Fibroblast of skin of right biceps (primary cell): ENCODE measurements at places on chromosomes 6 and 20.
A peak's percentile ranks its signal among the peaks of the same experiment; 100 is the strongest.

DNA sequence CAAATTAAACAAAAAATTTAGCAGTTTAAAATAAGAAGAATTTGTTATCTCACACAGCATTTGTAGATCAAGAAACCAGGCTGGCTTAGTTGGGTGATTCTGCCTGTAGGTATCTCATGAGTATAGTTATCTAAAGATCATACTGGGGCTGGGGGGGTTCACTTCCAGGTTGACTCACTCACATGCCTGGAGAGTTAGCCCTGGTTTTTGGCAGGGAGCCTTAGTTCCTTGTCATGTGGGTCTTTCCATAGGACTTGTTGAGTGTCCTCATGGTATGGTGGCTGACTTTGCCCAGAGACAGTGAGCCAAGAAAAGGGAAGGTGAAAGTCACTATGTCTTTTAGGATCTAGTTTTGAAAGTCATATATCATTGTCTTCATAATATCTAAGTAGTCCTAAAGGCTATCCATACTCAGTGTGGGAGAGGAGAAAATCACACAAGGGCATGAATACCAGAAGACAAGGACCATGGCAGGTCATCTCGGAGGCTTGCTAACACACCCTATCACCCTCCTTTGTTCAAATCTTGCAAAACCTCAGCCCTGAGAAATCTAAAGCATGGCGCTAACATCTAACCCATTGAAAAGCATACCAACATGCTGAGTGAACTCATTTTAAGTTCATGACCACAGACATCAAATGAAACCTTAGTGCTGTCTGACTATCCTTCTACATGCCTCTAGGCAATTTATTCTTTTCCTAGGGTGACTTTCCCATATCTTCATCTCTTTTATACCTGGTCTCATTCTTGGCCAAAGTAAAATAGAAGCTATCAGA, 39.2 kb downstream of the CYP24A1 start:
- DNase-seq: peak; percentile 97

GRCh38 chr6:706819-707381, 14.0 kb upstream of the EXOC2 start:
- DNase-seq: no peak

DNA sequence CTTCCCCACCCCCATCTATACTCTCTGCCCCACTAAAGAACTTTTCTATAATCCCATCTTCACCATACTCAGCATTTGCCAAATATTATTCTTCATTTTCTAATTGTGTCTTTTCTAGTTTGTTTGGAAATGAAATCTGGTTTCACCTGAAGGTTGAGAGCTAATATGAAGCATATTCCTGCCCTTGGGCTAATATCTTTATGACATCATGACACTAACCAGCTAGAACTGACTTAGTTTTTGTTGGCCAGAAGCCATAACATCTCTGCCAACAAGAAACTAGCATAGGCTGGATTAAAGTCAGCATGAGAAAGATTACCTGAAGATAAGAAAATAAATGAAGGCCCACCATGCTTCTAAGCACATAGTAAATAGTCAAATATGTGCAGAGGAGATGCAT, 16.7 kb downstream of the UNC5CL start:
- DNase-seq: peak; percentile 16

DNA sequence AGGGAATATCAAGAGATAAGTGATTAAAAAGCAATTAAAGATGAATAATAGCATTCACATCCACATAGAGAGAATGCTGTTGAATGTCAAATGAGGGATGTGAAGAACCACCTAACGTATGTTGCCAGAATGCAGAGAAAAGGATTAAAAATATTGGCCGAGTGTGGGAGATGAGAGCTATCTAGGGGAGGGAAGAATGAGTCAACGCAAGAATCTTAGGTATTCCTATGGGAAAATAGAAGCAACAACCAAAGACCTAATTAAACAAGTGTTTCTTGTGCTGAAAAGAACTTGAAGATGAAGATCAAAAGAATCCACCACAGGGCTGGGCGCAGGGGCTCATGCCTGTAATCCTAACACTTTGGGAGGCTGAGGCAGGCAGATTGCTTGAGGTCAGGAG, 12.2 kb upstream of the RSPH3 start:
- peak; percentile 40 for DNase-seq

DNA sequence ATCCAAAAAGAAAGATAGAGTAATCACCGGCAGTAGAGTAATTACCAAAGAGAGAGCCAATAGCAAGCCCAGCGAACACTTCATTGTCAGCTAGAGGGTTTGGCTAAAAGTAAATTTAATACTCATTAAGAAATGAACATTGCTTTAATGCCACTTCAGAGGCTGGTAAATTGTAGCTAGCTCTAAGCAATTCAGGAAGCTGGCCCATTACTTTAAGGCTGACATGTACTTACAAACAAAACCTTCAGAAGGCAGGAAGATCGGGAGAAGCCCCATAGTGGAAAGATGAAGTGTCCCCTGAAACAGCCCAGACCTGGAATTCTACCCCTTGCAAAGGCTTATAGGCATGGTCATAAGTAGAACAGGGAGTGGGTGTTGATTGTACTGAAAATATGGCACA, 396.6 kb upstream of the ID4 start:
- DNase-seq: no peak

GRCh38 chr6:162533009-162533400, 194.6 kb downstream of the PRKN start:
- DNase-seq: no peak

GRCh38 chr6:37160922-37161778, 8.8 kb upstream of the PIM1 start:
- peak; percentile 67 for DNase-seq

- peak; percentile 53 for DNase-seq
Observed at GRCh38 chr20:47682028-47682783, 103.1 kb downstream of the SULF2 start.

- no peak for DNase-seq
Observed at GRCh38 chr6:149493761-149494320, 9.0 kb upstream of the ZC3H12D start.

DNA sequence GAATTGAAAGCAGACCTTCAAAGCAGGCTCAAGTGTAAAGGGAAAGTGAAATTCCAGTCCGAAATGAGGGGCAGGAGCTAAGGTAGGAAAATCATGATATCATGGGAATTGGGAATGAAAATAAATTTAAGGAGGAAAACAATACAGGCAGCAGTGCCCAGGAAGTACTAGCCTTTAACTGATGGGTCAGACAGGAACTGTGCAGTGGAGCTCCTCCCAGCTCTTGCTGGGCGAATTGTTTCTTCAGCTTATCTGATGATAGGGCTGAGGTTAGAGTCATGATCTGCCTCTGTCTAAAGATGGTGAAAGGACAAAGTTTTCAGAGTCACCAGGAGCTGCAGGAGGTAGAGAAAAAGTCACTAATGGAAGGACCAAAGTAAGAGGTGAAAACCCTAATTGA, 457.9 kb upstream of the PTCHD4 start:
- no peak for DNase-seq

- no peak for DNase-seq
Observed at GRCh38 chr6:157717340-157717748, 105.7 kb upstream of the SNX9 start.

- DNase-seq: peak; percentile 48
Observed at GRCh38 chr6:119614138-119614537, 264.6 kb upstream of the MAN1A1 start.

GRCh38 chr20:43388268-43389002, 69.3 kb upstream of the SRSF6 start:
- DNase-seq: peak; percentile 74

- no peak for DNase-seq
Observed at GRCh38 chr20:51159303-51159702, 136.4 kb upstream of the KCNG1 start.

GRCh38 chr6:109326351-109326750, 55.9 kb downstream of the CD164 start:
- no peak for DNase-seq

- no peak for DNase-seq
Observed at GRCh38 chr6:39543950-39544349, 181.3 kb downstream of the KIF6 start.

GRCh38 chr6:2652611-2653010, 98.1 kb downstream of the MYLK4 start:
- DNase-seq: no peak

DNA sequence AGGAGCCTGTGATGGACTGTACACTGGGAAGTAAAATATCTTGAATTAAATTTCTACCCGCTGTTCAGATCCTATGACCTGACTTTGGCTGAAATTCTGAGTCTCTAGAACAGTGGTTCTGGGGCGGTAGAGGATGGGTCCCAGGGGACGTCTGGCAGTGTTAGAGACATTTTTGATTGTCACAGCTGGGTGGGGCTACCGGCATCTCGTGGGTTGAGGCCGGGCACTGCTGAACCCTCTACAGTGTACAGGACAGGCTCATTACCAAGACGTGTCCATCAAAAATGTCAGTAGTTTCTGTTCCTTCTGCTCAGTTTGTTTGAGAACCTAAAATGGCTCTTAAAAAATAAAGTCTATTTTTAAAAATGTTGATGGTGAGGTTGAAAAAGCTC, 11.5 kb upstream of the RPS6KA2 start:
- no peak for DNase-seq

DNA sequence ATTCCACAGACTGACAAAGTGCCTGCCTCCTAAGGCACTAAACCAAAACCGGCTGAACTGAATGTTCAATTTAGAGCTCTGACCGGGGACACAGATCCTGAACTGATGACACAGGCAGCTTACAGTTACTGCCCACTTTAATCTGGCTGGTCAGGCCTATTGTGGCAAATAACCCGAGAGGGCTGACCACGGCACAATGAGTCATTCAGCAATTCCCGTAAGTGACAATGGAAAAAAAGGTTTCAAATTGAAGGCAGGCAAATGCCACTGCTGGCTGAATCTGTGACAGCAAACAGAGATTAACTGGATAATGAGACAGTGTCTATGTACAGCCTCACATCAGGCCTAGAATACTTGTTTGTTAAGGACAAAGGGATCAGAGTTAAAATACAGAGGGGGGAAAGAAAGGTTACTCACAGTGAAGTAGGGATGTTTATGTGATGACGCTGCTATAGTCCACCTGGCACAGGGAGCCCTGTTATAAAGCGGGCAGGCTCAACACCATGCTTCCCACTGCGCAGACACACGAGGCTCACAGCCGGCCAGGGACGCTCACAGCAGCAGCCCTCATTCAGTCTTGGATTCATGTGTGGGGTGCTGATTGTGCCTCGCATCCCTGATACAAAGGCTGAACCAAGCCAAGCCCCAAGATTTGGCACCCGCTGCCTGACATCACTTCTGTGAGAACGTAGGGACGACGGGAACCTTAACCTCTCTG, 54.4 kb downstream of the RTN4IP1 start:
- peak; percentile 62 for DNase-seq

GRCh38 chr6:129667621-129668020, 42.4 kb downstream of the ARHGAP18 start:
- DNase-seq: peak; percentile 74

- DNase-seq: no peak
Observed at GRCh38 chr20:57262301-57262700, 4.1 kb downstream of the BMP7 start.

GRCh38 chr6:136754820-136755219, 37.5 kb downstream of the MAP3K5 start:
- DNase-seq: no peak

GRCh38 chr6:16230953-16231352, 7.4 kb upstream of the GMPR start:
- no peak for DNase-seq

GRCh38 chr20:54067606-54068174, 2.7 kb downstream of the BCAS1 start:
- peak; percentile 72 for DNase-seq

DNA sequence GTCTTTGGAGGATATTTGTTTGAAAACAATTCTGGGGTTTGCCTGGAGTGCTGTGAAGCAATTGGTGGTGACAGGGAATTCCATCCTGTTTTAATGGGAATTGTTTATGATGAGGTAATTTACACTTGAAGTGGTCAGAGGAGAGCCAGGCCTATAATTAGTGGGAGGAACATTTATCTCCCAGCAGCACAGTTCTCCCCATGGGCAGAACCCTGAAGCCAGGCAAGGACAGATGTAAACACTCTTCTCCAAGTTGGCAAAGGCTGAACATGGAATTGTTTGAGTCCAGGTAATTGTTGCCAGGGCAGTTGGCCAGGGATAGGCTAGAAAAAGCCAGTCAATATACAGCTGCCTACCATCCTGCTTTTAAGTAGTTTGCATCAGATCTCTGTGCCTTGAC, 789.7 kb downstream of the FRK start:
- no peak for DNase-seq

DNA sequence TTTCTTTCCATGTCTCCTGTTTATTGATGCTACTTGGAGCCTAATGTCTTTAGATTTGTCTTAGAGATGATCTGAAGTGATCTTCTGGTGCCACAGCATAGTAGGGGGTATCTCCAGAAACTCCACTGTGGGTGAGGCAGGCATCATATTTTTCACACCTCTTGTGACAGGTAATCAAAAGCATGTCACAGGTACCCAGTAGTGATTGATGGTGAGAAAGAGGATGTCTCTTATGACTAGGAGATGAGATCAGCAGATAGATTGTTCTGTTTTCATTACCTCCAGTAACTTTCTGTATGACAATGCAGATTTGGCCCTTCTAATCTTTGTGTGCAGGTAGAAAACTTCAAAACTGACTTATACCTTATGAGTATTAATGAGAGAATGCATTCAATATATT, 13.5 kb downstream of the NCOA7 start:
- no peak for DNase-seq

DNA sequence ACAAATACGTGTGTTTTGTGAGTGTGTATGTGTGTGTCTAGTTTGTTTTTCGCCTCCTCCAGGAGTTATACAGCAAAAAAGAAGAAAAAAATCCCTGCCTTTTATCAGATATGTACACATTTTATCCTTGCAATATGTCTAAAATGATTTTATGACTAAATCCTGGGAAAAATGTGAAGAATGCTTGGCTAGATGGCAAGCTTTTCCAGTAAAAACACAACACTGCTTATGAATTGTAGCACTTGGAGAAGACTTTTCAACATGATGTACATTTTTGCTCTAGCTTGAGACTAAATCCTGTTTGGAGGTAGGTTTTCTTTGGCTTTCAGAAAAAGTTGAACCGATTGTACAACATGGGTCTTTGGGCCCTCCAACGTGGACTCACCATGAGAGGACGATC, 160.2 kb downstream of the GMPR start:
- peak; percentile 83 for DNase-seq

GRCh38 chr6:126091466-126091865, 105.1 kb downstream of the TRMT11 start:
- no peak for DNase-seq

GRCh38 chr6:109816452-109817374, 125.6 kb downstream of the FIG4 start:
- no peak for DNase-seq

GRCh38 chr6:41596807-41597206, 41.5 kb upstream of the MDFI start:
- no peak for DNase-seq

- DNase-seq: no peak
Observed at GRCh38 chr6:117555262-117555849, 47.0 kb downstream of the GOPC start.

GRCh38 chr6:137933696-137934095, 66.6 kb downstream of the TNFAIP3 start:
- DNase-seq: peak; percentile 45

DNA sequence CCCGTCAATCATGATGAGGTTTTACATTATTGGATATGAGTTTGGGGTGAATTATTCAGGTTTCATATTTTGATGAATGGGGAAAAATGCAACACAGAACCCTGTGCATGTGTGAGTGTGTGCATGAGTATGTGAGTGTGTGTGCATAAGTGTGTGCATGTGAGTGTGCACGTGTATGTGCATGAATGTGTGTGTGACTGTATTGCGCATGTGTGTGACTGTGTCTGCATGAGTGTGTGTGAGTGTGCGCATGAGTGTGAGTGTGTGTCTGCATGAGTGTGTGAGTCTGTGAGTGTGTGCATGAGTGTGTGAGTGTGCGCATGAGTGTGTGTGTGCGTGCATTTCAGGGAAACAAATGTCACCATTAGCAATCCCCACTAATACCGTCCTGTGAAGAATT, 18.5 kb upstream of the CDH4 start:
- DNase-seq: no peak
